ENCODE measurements at places on chromosomes 11 and 22.

DNA sequence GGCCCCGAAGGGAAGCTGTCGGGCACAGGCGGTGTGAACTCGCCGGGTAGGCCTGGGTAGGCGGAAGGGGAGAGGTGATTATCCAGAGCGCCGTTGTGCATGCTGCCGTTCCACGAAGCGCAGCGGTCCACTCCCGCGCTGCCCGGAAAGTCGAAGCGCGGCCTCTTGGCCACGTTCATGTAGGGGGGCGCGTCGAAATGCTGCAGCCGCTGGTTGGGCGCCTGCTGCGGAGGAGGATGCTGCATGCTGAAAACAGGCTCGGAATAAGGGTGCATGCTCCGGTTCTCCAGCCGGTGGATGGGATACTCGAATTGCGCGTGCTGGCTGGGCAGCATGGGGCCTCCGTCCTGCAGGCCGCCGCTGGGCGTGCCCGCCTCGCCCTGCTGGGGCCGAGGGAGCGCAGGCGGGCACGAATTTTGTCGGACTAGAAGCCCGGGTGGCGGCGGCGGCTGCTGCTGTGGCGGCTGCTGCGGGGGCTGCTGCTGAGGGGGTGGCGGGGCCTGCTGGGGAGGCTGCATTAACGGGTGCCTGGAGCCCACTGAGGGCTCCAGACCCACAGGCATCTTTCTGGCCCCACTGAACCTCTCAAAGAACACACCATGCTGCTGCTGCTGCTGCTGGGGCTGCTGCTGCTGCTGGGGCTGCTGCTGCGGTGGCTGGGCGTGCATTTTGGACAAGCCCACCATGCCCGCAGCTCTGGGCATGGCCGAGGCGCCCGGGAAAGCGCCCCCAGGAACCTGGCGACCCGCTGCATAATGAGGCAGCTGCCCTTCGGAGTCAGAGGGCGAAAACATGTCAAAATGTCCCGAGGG, 2.3 kb downstream of the MN1 start:
- DNase-seq, result no peak

DNA sequence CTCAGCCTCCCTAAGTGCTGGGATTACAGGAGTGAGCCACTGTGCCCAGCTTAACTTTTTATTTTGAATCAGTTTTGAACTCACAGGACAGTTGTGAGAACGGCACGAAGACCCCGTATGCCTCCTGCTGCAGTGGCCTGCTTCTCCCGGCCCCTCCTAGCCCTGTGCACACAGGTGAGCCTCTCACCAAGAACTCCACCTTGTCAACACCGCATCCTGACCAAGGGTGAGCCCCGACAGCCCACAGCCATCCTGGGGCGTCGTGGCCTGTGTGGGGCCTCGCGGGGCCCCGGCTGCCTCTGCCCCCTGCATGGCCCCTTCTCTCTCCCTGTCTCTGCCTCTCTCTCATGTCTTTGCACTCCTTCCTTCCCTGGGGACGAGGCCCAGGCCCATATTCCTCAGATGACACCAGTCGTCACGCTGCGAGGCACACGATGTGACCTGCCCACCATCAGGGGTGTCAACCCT, 38.8 kb downstream of the GNB1L start:
- DNase-seq, result no peak

GRCh38 chr11:113528982-113529381, 53.8 kb upstream of the DRD2 start:
- no peak for DNase-seq

GRCh38 chr11:11025087-11025486, 167.2 kb upstream of the ZBED5 start:
- no peak for DNase-seq

DNA sequence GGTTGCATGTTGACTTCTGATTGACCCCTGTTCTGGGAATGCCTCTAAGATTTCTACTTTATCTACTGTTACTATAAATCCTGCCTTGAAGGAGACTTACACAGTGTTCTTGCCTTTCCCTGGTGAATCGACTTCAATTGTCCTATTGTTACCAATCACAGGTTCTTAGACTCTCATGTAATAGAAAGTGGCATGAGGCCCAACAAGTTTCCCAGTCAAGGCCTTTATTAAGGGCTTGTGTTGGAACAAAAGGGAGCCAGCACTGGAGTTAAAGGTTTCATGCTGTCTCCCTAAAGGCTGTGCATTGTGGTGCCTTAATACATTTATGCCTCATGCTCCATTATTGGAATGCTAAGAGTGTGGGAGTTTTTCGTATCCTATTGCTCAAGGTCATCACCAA, 23.3 kb downstream of the MS4A2 start:
- DNase-seq, result no peak

GRCh38 chr11:35487532-35488078, 37.8 kb downstream of the PAMR1 start:
- no peak for DNase-seq

DNA sequence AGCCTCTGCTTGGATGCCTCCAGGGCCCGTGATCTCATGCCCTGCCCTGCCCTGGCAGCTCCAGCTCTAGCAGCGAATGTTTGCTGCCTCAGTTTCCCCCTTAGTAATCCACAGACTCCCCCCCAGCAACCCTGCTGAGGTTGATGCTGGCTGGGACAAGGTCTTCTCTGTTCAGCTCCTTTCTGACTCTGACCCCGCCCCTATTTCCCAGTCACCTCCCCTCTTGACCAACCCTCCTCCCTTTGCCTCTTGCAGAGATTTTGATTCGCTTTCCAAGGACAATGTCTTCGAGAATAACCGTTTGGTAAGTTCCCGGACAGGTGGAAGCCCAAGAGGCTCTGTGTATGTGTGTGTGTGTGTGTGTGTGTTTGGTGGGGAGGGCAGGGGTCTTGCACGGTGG, 5.6 kb downstream of the MICALL1 start:
- DNase-seq, result no peak

DNA sequence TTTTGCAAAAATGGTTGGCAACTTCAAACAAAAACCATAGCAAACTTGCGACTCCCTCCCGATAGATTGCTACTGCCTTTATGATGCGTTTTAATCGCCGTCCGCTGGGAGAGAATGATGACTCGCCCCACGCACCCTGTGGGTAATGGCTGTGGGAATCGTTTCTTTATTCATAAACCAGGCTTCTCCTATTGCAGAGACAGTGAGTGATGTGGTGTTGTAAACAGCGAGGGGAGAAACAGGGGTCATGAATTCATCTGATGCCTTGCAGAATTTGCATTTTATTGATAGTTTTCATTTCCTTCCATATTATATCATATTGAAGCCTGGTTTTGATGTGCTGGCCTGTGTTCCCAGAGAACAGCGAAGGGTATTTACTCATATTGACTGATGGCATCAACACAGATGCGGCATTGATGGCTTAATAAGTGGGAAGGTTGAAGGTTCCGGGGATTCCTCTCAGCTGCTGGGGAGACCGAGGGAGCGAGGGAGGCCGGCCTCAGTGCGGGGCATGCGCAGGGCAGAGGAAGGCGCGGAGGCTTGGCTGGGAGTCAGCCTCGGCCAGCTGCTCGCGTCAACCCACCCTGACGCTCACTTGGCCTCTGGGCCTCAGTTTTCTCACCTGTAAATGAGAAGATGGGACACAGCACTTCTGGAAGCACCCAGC, 41.3 kb downstream of the ARHGAP8 start:
- no peak for DNase-seq

- DNase-seq, result no peak
Measured at GRCh38 chr22:31100762-31101525, 6.4 kb downstream of the SELENOM start.

DNA sequence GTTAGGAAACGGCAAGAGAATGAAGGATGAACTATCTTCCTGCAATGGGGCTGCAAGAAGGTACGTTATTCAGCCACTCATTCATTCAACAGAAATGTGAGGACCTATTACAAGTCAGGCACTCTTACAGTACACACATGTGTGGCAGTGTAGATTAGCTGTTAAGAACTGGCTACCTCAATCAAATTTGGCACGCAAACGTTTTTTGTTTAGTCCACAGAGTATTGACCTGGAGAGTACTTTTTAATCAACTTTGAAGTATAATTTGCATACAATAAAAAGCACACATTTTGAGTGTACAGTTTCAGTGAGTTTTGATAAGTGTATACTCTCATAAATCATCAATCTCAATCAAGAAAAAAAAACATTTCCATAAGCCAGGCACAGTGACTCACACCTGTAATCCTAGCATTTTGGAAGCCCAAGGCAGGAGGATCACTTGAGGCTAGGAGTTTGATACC, 24.2 kb downstream of the MRTFA start:
- DNase-seq, result no peak
